Nephron progenitor cell (in vitro differentiated cells): ENCODE measurements at places on chromosomes 13 and 19.
A peak's percentile ranks its signal among the peaks of the same experiment; 100 is the strongest.

DNA sequence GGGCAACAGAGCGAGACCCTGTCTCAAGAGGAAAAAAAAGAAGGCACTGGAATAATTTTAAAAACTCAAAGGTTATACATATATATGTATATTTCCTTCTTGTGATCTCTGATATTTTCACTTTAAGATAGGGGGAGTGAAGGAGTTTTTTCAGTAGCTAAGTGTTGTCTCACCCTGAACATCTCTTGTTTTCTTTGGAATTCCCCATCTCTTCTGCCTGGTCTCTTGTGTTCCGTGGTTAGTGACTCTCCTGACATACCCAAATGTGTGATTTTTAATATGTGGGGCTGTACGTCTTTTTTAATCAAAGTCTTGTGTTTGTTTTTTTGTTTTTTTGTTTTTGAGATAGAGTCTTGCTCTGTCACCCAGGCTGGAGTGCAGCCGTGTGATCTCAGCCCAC, 15.3 kb upstream of the KCTD4 start:
- no peak for DNase-seq

DNA sequence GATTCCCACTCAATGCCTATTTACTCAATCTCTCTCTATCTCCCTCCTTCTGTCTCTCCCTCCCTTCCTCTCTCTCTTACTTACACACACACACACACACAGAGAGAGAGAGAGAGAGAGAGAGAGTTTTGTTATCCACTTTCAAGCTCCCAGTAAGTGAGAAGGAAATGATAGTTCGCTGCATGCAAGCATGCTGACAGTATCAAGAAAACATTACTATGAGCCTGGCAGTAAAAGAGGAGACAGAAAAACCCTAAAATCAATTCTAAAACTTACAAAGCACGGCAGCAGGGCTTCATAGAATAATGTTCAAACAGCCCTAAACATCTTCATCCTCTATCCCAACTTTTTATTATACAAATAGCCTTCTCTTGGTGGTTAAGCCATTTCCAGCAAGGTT, 171.9 kb downstream of the FOXO1 start:
- no peak for DNase-seq

GRCh38 chr13:111642156-111642767, 321.8 kb downstream of the TEX29 start:
- DNase-seq = no peak

GRCh38 chr13:84607261-84608013, 725.2 kb upstream of the SLITRK1 start:
- DNase-seq = no peak

DNA sequence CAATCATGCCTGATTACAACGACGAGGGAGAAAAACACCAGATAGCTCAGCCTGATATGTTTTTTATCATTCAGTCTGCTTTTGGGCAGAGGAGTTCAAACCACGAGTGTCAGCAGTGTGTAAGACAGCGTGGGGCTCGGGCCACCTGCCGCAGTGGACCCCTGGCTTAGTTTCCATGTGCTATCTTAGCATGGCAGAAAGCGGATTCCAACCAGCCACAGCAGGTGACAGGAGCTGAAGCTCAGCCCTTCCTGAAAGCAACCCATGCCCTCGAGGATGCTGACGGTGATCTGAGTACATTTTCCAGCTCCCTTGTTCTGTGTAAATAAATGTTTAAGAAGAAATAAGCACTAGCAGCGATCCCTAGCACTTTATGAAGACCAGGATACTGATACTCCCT, 32.2 kb upstream of the MBNL2 start:
- DNase-seq = no peak

GRCh38 chr13:24910502-24911132, 146.6 kb downstream of the RNF17 start:
- DNase-seq = no peak

- peak; percentile 66 for DNase-seq
Observed at GRCh38 chr19:48806518-48806817, 4.4 kb downstream of the BCAT2 start.

DNA sequence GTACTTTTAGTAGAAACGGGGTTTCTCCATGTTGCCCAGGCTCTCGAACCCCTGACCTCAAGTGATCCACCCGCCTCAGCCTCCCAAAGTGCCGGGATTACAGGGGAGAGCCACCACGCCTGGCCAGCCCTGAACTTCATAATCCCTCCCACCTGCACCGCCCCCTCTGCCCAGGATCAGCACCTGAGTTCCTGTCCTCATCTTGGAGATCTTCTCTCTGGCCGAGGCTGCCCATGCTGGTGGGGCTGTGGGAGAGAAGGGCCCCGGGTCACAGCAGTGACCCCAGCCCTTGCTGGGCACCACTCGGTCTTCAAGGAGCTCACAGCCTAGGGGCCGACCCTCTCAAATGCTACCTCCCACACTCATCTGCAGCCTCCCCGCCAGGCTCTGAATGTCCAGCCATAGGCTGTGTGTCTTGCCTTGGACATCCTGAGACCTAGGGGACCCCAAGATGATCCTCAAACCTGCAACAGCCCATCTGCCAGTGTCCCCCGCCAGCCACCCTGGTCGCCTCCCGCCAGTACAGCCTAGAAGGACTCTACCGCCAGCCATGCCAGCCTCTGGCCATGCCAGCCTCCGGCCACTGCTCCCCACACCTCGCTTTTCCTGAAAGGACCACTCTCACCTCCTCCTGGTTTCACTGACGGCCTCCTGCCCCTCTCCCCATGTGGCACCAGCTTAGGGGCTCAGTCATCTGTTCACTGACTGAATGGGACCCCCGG, 1.5 kb downstream of the ATP8B3 start:
- DNase-seq = no peak

DNA sequence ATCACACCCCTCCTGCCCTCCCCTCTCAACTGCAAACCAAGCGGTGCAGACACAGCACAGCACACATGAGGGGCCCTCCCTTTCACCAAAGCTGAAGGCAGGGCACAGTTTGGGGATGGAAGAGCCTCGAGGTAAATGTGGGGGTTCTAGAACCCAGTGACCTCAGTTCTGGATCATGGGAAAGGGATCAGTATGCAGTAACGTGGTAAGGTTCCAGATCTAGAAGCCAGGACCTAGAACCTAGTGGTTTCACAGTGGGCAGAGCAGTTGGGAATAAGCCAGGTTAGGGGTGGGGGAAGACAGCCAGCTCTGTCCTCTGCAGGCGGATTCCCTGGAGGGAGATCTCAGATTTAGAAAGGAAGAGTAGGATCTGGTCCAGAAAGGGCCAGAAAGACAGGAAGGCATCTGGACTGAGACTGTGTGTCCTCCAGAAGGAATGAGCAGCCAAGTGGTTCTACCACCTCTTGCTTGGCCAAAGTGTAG, 3.1 kb downstream of the FTL start:
- DNase-seq = no peak

DNA sequence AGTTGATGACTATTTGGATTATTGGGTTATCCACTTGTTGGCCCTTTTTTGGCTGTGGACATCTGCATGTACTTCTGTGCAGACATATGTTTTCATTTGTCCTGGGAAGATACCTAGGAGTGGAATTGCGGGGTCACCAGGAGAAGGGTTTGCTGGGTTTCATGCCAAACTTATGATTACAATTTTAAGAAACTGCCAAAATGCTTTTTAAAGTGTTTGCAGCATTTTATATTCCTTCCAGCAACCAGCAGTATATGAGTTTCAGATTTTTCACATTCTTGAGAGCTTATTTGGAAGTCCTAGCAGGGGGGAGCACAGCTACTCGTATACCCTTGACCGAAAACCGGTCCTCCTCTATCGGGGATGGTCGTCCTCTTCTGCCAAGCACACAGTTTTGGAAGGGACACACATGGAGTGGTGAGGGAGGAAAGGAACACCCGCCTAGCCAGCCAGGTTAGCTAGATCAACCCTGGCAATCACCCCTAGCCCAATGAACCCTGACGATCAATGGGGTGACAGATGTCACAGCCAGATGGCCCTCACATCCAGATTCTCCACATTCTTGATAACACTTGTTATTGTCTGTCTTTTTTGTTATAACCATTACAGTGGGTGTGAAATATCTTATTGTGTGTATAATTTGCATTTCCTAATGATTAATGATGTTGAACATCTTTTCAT, 26.7 kb upstream of the RNF113B start:
- DNase-seq = no peak

- no peak for DNase-seq
Observed at GRCh38 chr19:7894612-7895309, 6.5 kb downstream of the LRRC8E start.

DNA sequence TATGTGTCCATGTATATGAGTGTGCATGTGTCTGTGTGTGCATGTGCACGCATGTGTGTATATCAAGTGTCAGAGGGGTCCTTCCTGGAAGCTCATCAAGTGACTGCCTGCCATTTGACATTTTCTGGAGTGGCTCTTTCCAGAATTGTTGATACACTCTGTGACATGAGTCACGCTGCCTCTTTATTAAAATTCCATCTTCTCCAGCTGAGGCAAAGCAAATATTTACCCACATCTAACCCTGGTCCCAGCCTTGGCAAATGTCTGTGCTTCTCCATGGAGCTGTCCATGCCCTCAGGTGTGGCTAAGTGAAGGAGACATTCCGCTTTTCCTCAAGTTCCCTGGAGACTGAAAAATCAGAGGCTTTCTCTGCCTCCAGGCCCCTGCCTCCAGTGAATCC, 88.2 kb upstream of the MBNL2 start:
- DNase-seq = no peak

DNA sequence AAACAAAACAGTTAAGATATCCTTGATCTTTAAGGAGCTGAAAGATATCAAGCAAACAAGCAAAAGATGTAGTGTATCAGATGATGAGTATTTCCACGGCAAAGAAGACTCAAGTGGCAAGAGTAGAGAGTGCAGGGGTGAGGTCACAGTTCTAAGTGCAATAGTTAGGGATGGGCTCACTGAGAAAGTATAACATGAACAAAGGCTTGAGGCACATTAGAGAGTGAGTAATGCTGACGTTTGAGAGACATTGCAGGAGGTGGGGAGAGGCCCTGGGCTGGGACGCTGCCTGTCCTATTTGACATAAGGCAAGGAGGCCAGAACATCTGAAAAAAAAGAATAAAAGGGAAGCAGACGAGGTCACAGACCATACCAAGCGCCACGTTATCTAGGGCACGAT, 1.4 kb downstream of the DUXA start:
- DNase-seq = no peak

GRCh38 chr19:38337360-38337653, 1.7 kb downstream of the CATSPERG start:
- no peak for DNase-seq
